ENCODE measurements at places on chromosomes 1 and 21. TPM values are rescaled to one million over a fixed set of nuclear protein-coding genes. Genes with fewer than 3 reads are reported as not detected.

The TSPAN2 gene
- total RNA-seq, result under 0.01 TPM

The OR2T35 gene
- total RNA-seq, result 2.4 TPM

The NMNAT2 gene
- total RNA-seq, result under 0.01 TPM

The CERS2 gene
- 59.7 TPM for total RNA-seq

The LCE3D gene
- not detected for total RNA-seq

The OLIG2 gene
- total RNA-seq, result not detected

The MSH4 gene
- under 0.01 TPM for total RNA-seq

The NCMAP gene
- under 0.01 TPM for total RNA-seq

The PEAR1 gene
- total RNA-seq, result 3.3 TPM

The GBP1 gene
- 3.1 TPM for total RNA-seq

The SERPINC1 gene
- total RNA-seq, result not detected

The TMEM183A gene
- total RNA-seq, result 130 TPM

The SLAMF7 gene
- total RNA-seq, result not detected

The DUSP23 gene
- 31.0 TPM for total RNA-seq

The LRRN2 gene
- 0.22 TPM for total RNA-seq

The FAM76A gene
- total RNA-seq, result 10.7 TPM

The SPRR2E gene
- not detected for total RNA-seq

The ARHGAP29 gene
- 89.1 TPM for total RNA-seq

The DNALI1 gene
- 3.4 TPM for total RNA-seq

The OR2L5 gene
- 0.11 TPM for total RNA-seq

The GNG12 gene
- total RNA-seq, result 99.9 TPM

The IL20 gene
- total RNA-seq, result not detected

The GJA5 gene
- 203 TPM for total RNA-seq

The KRTAP10-7 gene
- total RNA-seq, result not detected
